ENCODE measurements at places on chromosomes 3 and 15. TPM values are rescaled to one million over a fixed set of nuclear protein-coding genes. Genes with fewer than 3 reads are reported as not detected.

P2RY13 gene
- total RNA-seq: 0.97 TPM

OXTR gene
- total RNA-seq: 4.1 TPM

ENTPD3 gene
- total RNA-seq: not detected

DNA sequence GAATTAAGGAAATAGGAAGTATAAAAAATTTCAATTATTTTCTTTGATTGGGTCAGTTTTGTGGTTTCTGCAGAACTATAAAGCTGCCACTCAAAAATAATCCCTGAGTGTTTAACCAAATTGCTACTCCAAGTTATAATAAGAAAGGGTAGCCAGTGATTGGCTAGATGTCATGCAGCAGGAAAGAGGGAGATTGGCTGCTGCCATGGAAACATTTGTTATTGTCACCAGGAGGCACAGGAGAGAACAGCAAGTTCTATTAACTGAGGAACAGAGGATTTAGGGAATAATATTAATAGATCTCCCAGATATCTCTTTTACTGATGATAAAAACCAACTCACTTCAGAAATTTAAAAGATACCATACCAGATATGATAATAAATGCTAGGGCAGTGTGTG is 42.6 kb downstream of the CLDN1 start:
- DNase-seq: no peak

- peak; percentile 66 for DNase-seq
Measured at GRCh38 chr3:69324362-69325025, 61.4 kb downstream of the FRMD4B start.

CNTN3 gene
- not detected for total RNA-seq

DNA sequence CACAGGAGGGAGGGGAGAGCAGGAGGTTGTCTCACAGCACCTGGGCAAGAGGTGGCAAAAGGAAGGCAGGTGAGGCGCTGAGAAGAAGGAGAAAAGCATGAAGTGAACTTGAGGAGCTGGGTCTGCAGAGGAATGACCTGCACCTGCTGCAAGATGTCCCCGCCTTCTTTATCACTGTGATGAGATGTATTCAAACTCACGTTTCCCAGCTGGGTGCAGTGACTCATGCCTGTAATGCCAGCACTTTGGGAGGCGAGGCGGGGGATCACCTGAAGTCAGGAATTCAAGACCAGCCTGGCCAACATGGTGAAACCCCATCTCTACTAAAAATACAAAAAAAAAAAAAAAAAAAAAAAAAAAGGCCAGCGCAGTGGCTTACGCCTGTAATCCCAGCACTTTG is 22.2 kb upstream of the ZNF710 start:
- DNase-seq: no peak

- no peak for DNase-seq
Measured at GRCh38 chr3:32257641-32258438, 19.4 kb downstream of the CMTM8 start.

APBA2 gene
- total RNA-seq: not detected

GRCh38 chr15:52879145-52879544 is 89.0 kb upstream of the ONECUT1 start:
- DNase-seq: no peak

GRCh38 chr15:78069052-78069414 is 8.5 kb downstream of the TBC1D2B start:
- no peak for DNase-seq

- DNase-seq: no peak
Measured at GRCh38 chr15:43361313-43361903, 9.4 kb downstream of the ZSCAN29 start.

- DNase-seq: no peak
Measured at GRCh38 chr3:5233026-5233425, 45.5 kb downstream of the EDEM1 start.

GRCh38 chr15:90895571-90896117 is 7.5 kb upstream of the MAN2A2 start:
- no peak for DNase-seq

THPO gene
- 12.5 TPM for total RNA-seq

DNA sequence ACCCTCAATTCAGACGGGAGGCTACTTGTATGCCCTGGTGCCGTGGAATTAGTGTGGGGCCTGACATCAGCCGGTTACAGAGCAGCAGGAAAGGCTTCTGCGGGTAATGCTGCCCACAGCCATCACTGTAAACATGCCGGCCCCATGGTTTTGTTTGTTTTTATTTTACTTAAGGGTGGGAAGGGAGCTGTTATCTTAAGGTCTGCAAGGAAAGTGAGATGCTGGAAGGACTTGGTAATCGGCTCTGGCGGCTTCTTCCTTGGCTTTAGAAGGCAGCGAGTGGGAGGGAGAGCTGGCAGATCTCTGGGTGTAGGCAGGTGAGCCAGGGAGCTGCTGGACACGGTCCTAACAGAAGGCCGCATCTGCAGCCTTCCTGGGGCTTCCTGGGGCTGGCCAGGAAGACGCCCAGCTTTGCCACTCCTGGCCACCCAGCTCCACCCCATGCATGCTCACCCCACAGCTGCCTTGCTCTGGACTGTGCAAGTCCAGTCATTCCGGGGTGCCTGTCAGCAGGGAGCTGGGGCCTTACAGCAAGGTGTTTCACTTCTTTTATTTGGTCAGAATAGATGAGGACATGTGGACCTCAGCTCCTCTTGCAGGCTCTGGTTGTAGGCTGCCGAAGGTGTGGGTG is 54.1 kb upstream of the FURIN start:
- no peak for DNase-seq

GRCh38 chr3:45506751-45507391 is 87.7 kb upstream of the LIMD1 start:
- no peak for DNase-seq
